ENCODE measurements at places on chromosomes 11 and 22. TPM values are rescaled to one million over a fixed set of nuclear protein-coding genes. Genes with fewer than 3 reads are reported as not detected.
A peak's percentile ranks its signal among the peaks of the same experiment; 100 is the strongest.

Gene P2RY2
- total RNA-seq, result 44.3 TPM

Gene UPB1
- 0.12 TPM for total RNA-seq

Gene C1QTNF4
- total RNA-seq, result not detected

Gene OR51D1
- total RNA-seq, result not detected

Gene CCDC73
- 0.40 TPM for total RNA-seq

Gene WNT11
- total RNA-seq, result 0.08 TPM

Gene FOLR2
- 0.24 TPM for total RNA-seq

Gene MUC6
- not detected for total RNA-seq

Gene GRAP2
- 0.92 TPM for total RNA-seq

Gene H19
- 6.5 TPM for total RNA-seq

Gene TESMIN
- 5.2 TPM for total RNA-seq

Gene TRIM49
- total RNA-seq, result not detected

GRCh38 chr11:102749101-102749722 is 24.5 kb upstream of the MMP8 start:
- ATAC-seq, result no peak

DNA sequence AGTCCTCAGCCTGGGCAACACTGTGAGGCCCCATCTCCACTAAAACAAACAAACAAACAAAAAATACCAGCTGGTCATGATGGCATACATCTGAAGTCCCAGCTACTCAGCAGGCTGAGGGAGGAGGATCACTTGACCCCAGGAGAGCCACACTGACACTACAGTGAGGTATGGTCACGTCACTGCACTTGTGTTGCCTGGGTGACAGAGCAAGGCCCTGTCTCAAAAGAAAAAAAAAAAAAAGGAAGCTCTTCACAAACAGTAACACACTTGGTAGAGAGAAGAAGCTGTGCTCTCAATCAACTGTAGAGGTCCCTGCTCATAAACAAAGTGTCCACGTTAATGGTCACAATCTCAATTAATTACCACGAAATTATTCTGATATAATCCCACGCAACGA is 401.6 kb upstream of the CCDC90B start:
- ATAC-seq, result no peak

DNA sequence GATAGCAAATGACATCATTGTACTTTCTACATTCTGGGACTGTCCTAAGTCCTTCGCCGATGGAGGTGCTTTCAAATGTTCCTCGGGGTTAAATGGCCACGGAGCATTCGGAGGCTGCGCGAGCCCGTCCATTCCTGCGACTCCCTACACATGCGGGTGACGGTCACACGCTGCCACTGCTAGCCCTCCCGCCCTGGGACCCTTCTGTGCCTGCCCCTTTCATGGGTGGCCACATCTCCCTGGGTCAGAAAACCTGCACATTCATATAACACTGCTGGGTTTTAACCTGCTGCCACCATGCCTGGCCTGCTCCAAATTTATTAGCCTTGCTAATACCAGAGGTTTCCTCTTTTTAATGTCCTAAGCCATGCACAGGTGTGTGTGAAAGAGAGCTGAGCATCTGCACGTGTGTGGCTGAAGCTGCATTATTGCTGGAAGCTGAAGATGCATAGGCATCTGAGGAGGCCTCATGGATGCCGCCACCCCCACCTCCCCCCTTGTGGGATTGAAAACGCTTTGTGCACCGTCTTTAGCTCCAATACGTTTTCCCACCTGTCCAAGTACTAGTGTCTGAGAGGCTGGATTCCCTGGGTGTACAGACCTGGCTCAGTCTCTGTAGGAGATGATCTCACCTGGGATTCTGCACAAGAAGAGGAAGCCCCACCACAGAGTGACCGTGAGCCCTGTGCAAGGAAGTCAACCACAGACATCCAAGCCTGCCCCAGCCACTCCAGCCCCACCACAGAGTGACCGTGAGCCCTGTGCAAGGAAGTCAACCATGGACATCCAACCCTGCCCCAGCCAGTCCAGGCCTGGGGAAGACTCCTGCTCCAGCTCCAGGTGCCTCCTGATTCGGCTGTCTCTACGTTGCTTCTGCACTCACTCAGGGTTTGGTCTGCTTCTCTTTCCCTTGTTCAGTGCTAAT is 626.4 kb downstream of the BRD1 start:
- ATAC-seq, result no peak

DNA sequence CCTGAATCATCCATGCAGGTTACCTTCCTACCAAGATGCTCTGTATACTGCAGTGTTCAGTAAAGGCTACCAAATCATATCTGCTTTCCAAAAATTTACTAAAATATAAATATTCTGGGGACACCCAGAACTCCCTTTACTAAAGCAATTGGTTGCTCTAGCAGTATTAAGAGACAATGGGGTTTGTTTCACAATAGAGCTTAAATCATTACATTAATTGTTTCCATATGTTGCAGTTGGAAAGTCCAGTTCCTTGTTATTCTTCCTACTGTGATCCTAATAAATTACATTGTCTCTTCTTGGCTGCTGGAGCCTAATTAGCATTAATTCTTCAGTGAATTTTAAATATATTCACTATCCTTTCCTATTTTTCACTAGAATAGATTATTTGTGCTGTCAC is 316.0 kb upstream of the MTNR1B start:
- ATAC-seq, result no peak

- peak; percentile 55 for ATAC-seq
Observed at GRCh38 chr22:31272522-31273446, 19.5 kb downstream of the PIK3IP1 start.

DNA sequence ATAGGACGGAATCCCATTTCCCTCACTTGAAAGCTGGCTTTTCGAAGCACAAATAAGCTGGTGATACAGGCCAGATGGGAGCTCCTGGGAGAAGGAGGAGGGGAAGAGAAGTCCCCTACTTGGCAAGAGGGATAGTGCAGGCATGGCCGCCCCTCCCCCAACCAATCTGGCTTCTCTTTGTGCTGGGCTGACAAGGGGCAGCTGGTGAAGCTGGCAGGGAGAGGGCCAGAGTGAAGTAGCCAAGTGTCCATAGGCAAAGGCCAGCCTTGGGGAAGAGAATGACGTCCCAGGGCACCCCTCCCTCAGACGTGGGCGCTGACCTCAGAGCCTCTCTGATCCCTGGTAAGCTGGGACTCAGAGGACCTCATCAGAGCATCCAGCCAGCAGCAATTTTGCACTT is 78.7 kb upstream of the GRAMD1B start:
- no peak for ATAC-seq

GRCh38 chr22:43183496-43184277 is 3.2 kb downstream of the TTLL12 start:
- peak; percentile 43 for ATAC-seq

GRCh38 chr11:17496406-17496805 is 19.8 kb upstream of the ABCC8 start:
- no peak for ATAC-seq

- peak; percentile 10 for ATAC-seq
Observed at GRCh38 chr11:65593518-65594414, 1.8 kb downstream of the KCNK7 start.

- ATAC-seq, result no peak
Observed at GRCh38 chr11:76120513-76121101, 85.7 kb downstream of the WNT11 start.

- ATAC-seq, result no peak
Observed at GRCh38 chr11:14587258-14587657, 56.3 kb upstream of the PDE3B start.

DNA sequence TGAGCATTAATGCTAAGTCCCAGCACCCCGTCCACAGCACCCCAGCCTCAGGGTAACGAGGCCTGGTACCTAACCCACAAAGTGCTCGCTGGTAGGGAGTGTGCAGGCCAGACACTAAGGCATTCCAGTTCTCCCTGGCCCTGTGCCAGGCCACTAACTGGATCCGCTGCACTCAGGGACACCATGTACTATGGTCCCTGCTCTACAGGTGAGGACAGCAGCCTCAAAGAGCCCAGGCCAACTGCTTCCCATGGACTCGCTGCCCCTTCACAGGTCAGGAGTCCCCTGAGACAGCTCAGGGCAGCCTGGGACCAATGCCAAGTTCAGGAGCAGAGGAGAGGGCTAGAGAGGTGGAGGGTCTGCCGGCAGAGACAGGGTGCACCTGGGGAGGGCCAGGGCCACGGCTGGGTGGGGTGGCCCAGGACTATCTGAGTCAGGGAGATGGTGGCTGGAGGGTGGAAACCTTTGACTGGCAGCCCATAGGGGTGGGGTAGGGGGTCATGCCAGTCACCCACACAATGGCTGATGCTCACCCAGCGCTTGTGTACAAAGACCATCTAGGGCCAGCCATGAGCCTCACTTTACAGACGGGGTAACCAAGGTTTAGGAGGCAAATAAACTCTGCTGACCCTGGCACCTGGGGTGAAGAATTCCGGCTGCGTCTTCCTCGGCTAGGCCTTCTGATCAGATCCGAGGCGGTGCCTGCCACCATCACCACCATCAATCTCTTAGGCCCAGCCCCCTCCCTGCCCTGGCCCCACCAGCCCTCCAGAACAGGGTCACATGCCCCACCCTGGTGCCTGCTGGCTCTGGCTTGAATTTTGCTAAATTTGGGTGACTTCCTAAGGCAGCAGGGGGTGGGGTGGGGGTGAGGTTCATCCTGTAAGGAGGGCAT is 5.6 kb downstream of the OSBPL5 start:
- no peak for ATAC-seq

DNA sequence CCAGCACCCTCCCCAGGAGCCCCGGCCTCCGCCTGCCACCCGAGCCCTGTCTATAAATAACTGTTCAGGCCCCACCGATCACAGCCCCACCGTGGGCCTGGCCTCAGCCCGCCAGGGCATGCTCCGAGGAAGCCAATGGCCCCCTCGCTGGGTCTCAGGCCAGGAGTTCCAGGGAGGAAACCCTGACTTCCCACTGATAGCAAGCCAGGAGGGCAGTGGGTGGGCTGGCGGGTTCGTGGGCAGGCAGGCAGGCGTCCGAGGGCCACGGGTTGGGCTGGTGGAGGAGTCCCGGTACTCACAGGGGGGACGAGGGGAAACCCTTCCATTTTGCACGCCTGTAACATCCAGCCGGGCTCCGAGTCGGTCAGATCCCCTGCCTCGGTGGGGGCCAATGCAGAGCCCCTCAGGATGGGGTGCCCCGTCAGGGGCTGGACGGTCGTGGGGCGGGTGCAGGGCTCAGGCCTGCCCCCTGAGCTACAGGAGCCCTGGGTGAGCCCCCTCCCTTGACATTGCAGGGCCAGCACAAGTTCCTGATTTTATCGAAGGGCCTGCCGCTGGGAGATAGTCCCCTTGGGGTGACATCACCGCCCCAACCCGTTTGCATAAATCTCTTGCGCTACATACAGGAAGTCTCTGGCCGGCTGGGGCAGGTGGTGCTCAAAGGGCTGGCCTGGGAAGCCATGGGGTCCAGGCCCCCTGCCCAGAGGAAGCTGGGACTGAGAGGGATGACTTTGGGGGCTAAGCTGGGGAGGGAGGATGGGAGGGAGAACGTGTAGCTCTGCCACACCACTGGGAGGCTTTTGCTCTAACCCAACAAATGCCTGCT is at the start of gene SPI1:
TSS of gene SPI1 (minus strand) at position 538 of the 826 bp plus-strand sequence. CDS start at position 344, 194 bp downstream.
- peak; percentile 43 for ATAC-seq

DNA sequence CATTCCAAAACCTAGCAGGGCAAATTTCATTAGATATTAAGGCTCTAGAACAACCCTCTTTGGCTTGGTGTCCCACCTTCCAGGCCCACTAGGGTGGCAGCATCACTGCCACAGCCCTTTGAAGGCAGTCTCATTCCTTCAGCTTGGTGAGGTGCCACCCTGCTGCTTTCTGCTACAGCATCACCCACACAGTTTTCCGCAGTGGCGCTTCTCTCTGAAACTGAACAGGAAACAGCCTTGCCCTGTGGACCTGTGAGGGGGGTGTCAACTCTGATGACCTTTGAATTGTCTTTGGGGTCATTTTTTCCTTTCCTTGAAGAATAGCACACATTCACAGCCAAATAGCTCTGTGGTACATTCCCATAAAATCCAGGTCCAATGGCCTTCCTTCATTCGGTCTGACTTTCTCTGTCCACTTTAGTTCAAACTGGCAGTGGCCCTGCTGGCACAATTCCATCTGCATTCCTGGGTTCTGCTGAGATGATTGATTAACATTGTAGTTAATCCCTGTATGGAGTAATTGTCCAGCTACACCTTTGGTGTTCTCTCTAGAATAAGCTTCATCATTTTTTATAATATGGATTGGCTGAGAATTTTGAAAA is 251.9 kb upstream of the FAT3 start:
- no peak for ATAC-seq

DNA sequence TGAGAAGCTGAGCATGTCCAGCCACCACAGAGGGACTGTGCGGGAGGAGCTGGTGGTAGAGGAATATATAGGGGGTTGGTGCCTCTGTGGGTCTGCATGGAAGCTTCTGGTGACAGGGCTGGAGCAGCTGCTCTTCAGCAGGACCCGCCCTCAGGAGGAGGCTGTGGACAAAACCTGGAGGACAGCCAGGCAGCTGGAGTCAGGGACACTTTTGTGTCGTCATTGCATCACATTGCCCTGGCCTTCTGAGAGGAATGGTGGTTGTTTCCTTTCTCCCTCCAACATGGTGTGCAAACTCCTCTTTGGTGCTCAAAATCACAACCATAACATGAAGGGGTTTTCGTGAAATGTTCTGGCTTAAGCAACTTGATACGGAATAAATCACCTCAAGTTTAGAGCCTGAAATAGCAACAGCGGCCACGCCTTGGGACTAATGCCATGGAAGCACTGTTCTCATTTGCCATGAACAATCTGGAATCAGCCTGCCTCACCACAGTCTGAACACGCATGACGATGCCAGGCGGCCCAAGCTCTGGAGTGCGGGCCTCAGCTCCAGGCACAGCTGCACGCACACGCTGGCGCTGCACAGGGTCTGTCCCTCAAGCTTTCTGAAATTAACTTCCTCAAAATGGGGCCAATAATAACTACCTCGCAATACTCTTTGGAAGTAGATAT is 17.1 kb upstream of the CSRP3 start:
- peak; percentile 81 for ATAC-seq

- ATAC-seq, result no peak
Observed at GRCh38 chr11:34303028-34303570, 54.7 kb downstream of the ABTB2 start.

DNA sequence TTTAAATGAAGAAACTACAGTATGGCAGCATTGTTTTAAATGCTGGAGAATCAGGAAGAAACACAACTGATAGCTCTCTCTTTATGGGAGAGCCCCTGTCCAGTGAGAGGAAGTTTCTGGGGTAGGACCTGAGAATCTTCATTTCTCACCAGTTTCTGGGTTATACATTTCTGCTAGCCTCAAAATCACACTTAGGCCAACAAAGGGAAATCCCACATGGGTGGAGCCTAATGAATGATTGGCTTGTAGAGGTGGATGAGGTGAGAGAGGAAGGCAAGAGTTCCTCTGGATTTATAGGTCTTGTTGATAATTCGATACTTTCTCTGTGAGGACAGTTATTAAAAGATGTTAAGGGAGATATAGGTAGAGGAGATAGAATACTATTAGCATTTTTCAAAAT is 1397.3 kb upstream of the TENM4 start:
- no peak for ATAC-seq

DNA sequence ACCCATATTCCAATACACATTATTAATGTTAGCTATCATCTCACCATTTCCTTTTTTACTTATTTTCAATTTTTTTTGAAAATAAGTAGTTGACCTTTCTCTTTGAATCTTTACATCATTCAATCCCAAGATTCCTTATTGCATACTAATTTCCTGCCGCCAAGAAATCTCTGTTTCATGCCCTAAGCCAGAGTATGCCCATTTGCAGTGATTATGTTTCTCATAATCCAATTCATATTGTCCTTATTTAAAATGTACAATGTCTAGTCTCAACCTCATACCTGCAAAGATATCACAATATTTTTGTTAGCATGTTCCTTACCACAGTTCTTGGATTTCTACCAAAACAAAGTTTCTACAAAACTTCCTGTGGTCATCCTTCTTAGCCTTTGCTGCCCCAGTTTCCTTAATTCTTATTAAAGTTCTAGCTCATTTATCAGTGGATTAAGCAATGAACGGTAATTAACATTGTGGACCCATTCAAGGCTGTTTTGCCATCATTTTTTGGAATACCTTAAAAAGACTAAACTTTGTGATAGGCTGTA is 75.3 kb downstream of the CD44 start:
- no peak for ATAC-seq

- no peak for ATAC-seq
Observed at GRCh38 chr22:39457556-39458443, 988 bp downstream of the MGAT3 start.

Data from esophagus mucosa (tissue), 1 donor.